ENCODE measurements at places on chromosomes 12 and 14.

- DNase-seq = no peak
These were observed 72.5 kb downstream of the ACSS3 start for GRCh38 chr12:81150382-81150781.

DNA sequence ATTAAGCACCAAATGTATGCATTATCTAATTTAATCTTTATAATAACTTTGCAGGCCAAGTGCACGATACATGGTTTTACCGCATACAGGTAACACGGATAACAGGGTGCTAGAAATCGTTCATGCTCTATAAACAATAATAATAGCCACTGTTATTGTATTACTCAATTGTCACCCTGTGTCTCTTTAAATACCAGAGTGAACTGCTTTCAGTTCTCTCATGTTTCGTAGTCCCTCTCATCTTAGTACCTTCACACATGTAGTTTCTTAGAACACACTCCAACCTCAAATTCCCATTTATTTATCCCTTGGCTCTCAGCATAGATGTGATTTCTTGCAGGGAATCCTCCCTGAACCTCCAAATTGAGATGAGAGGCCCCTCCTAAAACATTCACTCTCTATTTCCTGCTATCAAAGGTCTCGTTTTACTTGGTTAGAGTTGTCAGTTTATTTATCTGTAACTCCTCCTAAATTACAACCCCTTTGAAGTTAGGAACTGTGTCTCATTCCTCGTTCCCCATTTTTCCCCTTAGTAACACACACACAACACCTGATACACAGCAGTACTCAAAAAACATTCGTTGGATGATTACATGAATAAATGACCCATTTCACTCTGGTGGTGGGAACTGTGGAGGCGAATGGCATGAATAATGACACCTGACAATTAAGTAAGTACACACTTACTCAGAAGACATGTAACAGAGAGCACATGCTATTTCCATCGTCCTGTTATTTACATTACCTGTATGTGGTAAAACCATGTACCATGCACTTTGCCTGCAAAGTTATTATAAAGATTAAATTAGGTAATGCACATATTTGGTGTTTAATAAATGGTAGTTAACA lies 134.6 kb downstream of the BTG1 start:
- DNase-seq = no peak

DNA sequence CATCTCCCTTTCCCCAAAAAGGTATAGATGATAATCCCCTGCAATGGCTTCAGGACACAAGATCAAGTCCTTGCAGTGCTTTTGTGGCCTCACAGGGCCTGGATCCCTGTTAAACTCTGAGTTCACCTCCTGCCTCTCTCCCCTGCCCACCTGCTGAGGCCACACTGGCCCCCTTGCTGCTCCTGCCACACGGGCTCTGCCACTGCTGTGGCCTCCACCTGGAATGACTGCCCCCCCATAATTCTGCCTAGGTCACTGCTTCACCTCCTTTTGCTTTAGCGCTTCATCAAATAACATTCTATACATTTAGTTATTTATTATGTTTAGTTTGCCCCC lies 653 bp upstream of the IFI27 start:
- DNase-seq = no peak

DNA sequence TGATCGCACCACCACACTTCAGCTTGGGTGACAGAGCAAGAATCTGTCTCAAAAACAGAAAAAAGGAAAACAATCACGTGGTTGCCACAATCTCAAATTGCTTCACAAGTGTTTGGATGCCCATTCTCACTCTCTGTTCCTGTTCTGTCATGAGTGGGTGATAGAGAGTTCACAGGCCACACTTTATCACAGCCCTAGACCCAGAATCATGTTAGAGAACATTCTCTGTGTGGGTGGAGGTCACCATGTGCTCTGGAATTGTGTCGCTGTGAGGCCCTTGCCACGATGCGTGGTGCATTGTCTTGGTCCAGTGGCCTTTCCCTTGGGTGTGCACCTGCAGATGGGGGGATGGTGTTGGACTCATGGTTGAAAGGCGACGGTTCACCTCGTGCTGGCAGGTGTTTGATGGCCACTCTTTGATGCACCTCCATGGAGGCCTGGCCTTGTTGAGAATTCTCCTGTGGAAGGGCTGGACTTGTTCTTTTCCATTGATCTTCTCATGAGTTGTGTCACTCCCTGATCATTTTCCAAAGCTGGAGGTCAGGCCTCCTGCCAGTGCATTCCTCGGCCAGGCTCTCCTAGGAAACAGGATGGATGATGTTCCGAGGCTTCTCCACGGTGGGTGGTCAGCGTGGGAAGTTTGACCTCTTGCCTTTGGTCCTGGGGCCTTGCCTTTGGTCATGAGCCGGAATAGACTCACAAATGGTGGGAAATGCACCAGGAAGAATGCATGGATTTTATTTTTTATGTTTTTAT lies 91.9 kb downstream of the SLC24A4 start:
- no peak for DNase-seq

- DNase-seq = no peak
These were observed 262.5 kb upstream of the TMEM132C start for GRCh38 chr12:128004383-128004938.

DNA sequence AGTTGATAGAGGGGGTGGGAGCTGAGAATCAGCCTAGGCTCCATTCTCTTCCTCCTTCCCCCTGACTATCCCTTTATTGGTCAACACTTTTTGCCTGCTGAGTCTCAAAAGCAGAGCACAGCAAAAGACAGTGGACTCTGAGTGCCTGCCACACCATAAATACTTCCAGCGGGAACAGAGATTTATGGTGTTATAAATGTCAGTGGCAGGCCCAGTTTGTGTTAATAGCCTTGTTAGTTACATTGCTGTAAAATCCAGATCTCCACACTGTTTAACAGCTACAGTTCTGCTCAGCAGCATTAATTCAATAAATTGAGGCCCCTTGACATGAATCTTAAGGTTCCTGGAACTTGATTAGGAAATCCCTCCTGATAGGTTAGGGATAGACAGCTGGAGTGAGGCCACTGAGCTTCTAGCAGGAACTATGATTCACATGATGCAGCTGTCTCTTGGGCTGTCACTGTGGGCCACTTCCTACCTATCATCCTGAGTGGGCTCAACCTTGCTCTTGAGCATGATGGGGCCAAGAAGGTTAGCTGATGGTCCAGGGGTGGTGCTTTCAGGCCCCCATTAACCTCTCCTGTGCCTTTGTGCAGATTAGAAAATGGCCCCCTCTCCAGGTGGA lies 295.2 kb upstream of the SRRM4 start:
- no peak for DNase-seq

DNA sequence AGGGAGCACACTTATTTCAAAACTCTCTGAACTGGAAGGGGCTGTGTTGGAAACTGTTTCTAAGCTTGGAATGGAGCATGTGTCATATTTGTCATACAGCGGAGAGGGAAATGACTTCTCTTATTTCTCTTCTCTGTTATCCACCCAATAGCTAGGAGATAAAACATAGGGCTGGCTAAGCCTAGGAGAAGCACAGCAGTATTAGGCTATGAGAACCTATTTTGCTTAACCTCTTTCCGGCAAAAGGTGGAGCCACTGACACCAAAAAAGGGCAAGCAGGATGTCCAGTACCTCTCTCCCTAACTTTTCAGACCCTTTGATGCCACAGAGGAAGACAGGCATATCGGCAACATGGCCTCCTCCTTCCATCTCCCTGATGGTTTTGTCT lies 148.3 kb downstream of the CRADD start:
- no peak for DNase-seq

DNA sequence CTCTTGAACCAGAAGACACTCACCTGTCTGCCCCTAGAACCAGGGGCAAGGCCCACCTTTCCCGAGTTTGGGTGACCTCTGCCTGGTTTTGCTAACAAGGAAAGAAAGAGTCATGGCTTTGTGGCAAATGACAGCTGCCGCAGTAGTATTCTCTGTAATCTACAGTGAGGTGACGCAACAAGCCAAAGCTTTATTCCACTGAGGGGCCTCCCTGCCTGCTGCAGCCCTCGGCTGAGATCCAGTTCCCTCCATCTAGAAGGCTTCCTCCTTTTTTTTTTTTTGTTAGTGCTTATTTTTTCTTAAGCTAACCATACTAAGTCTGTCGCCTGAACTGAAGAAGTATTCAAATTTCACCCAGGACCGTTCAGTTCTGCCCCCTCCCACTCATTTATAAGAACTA lies 142.3 kb upstream of the TMCC3 start:
- no peak for DNase-seq

- DNase-seq = no peak
These were observed 45.2 kb downstream of the DEGS2 start for GRCh38 chr14:100114109-100114765.

DNA sequence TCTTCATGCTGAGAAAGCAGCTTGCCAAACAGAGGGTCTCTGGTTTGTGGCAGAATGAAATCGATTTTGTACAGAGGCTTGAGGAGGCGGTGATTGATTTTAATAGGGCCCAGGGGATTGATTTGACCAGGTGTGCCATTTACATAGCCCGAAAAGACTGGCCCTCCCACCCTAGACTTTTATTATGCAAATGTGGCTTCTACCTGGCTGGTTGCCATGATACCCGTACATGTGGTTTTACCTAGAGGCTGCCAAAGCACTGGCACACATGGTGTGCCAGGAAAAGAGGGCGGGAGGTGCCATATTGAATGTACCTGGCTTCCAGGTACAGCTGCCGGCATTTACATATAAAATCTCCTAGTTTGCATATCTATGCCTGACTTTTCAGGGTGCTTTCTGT lies 18.0 kb upstream of the GUCY2C start:
- DNase-seq = no peak

DNA sequence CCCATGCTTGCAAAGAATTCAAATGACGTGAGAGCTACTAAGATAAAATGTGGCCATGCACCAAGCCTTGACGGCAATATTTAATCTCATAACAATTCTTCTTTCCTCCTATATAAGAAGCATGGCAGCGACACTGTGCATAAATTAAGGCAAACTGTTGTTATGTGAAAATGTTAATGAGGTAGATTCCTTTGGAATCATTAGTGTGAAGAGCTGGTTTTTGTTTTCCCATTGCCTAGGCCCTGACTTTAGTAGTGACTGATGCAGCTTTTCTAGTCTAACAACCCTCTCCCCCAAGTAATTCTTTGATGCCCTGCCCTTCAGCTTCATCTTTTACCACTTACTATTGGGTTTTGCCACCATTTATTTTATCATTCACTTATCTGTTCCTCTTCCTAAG lies 10.6 kb upstream of the PSEN1 start:
- DNase-seq = no peak

GRCh38 chr14:75709207-75709812 lies 48.3 kb downstream of the TTLL5 start:
- DNase-seq = peak; percentile 71

- no peak for DNase-seq
These were observed 2.1 kb downstream of the CBX5 start for GRCh38 chr12:54277823-54278276.

DNA sequence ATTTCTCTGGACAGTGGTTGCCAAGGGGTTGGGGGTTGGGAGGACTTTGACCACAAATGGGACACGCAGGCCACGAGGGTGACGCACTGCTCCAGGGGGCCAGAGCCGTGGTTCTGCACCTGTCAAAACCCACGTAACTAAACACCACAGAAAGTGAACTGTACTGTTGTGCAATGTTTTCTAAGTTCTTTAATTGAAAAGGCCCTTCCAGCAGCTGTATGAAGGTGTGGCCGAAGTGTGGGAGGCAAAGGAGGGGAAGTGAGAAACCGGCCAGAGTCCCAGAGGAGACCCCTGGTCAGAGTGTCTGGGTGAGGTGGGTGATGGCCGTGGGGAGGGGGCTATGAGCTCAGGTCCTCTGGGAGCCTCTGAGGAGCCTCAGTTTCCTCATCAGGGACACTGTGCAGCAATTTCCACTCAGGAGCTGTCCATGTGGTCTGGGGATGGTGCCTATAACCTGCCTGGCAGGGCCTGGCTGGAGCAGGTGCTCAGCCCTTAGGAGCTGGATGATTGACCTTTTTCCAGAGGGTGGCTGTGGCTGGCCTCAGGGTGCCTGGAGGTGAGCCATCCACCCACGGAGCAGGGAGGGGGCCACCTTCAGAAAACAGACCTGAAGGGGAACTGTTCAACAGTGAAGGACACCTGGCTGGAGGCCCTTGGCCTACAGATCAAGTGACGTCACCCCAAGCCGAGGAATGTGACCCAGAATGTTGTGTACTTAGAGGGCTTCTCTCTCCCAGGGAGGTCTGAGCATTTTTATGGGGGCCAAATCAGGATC lies 9.8 kb upstream of the BDKRB2 start:
- DNase-seq = no peak

DNA sequence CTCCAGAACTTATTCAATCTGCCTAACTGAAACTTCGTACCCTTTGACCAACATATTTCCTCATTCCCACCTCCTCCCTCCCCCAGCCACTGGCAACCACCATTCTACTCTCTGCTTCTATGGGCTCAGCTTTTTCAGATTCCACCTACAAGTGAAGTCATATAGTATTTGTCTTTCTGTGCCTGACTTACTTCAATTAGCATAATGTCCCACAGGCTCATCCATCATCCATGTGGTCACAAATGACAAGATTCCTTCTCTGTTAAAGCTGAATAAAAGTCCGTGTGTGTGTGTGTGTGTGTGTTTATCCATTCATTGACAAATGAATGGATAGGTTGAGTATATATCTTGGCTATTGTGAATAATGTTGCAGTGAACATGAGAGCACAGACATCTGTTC lies 1.3 kb upstream of the C14orf39 start:
- no peak for DNase-seq

DNA sequence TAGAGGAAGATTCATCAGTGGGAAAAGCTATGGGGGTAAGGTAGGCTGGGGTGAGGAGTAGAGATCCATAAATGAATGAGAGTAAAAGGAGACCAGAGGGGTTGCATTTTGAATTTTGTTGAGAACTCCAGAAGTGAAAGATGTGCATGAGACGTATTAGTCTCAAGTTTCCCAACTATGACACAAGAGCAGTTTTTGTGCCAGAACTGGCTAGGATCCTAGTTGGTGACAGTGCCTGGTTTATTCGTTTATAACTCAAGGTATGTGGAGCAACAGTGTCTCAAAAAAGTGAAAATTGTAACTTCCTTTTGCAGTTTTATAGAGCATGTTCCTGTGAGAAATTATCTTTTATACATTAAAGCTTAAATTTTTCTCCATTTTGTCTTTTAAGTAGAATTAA lies 377.0 kb downstream of the NPAS3 start:
- DNase-seq = no peak

GRCh38 chr14:92939699-92940098 lies 16.7 kb downstream of the CHGA start:
- DNase-seq = no peak

GRCh38 chr12:131137009-131137835 lies 183.5 kb downstream of the ADGRD1 start:
- DNase-seq = no peak

All from activated CD4-positive, alpha-beta T cell treated with anti-CD3 and anti-CD28 coated beads, Interleukin-2, amount 50 U/mL, for 16 hours (primary cell).